ENCODE measurements at places on chromosomes 3 and 15.

DNA sequence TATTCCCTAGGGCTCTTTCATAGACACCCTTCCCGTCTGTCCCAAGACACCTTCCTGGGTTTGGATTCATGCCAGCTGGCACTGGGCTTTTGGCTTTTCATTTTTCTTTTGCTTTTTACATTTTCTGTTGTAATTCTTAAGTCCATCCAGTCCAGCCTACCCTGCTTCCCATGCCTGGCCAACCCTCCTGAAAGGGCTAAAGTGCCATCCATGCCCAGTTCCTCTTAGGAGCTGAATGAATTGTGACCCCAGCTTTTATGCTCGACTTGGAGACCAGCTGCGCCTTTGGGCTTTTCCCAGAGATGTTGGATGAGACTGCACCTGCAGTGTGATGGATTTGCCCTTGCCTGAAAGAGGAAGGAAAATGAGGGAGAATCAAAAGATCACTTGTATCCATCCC lies 25.8 kb downstream of the LRRN1 start:
- no peak for DNase-seq

DNA sequence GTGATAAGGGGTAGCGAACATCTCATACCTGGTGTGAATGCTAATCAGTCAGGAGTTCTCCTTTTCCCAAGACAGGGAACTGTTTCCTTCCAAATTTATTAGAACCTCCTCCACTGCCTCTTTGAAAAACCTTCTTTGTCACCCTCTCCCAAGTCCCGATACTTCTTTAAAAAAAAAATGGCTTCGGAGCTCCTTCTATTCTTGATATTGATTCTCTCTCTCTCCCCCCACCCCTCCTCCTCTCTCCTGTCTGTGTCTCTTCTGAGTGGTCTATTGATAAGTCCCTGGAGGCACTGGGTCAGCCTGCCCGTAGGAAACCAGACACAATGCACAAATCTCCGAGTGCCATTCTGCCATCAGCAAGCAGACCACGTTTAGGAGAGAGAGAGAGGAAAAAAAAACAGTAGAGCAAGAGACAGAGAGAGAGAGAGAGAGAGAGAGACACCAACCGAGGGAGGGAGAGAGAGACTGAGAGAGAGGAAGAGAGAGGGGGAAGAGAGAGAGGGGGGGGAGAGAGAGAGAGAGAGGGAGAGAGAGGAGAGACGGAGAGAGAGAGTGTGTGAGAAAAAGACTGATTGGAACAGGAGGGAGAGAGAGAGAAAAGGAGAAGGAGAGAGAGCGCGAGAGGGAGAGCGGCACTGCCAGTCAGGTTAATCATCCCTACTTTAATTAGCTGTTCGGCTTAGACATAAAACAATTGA lies 160.9 kb downstream of the TIGIT start:
- DNase-seq, result no peak

DNA sequence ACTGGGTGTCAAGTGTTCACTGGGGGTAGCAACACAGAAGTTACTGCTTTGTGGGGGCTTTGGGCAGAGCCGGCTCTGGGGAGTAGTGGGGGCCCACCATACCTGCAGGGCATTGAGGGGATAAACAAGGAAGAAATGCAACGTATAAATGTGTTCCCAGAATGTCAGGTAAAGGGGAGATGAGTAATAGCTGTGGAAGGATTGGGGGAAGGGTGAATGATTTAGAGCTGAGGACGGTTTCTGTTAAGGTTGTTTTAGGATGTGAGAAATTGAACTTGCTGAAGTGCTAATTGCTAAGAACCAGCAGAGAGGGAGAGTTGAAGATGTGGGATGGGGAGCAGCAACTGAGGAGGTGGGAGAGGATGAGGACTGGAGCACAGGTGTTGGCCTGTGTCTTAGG lies 10.7 kb downstream of the SCG5 start:
- no peak for DNase-seq

GRCh38 chr3:4600493-4600892 lies 107.3 kb downstream of the ITPR1 start:
- DNase-seq, result no peak

DNA sequence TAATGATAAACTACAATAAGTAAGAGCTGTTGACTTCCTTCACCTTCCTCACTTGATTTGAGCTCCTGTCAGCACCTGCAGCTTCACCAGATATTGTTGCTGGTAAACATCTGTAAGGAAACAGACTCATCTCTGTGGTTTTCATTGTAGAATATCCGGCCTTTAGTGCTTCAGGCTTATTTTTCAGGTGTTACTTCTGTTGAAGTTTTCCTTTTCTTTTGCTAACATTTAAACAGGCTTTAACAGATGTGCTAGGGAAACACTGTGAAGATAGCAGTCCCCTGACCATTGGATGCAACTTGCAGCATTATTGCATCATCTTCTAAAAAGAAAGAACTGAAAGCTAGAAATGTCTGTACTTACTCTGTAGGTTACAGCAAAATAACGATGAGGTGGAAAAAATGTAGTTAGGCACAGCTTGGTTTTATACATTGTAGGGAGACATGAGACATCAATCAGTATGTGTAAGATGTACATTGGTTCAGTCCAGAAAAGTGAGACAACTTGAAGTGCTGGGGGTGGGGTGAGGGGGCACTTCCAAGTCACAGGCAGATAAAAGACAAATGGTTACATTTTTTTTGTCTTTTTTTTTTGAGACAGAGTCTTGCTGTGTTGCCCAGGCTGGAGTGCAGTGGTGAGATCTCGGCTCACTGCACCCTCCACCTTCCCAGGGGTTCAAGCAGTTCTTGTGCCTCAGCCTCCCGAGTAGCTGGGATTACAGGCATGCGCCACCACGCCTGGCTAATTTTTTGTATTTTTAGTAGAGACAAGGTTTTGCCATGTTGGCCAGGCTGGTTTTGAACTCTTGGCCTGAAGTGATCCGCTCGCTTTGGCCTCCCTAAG lies 10.2 kb downstream of the EDEM1 start:
- DNase-seq, result no peak

GRCh38 chr3:78091478-78092119 lies 1051.7 kb downstream of the ROBO2 start:
- no peak for DNase-seq
